ENCODE measurements at places on chromosomes 7 and 10.

GRCh38 chr7:124059375-124059774, 26.5 kb upstream of the TMEM229A start:
- no peak for DNase-seq

DNA sequence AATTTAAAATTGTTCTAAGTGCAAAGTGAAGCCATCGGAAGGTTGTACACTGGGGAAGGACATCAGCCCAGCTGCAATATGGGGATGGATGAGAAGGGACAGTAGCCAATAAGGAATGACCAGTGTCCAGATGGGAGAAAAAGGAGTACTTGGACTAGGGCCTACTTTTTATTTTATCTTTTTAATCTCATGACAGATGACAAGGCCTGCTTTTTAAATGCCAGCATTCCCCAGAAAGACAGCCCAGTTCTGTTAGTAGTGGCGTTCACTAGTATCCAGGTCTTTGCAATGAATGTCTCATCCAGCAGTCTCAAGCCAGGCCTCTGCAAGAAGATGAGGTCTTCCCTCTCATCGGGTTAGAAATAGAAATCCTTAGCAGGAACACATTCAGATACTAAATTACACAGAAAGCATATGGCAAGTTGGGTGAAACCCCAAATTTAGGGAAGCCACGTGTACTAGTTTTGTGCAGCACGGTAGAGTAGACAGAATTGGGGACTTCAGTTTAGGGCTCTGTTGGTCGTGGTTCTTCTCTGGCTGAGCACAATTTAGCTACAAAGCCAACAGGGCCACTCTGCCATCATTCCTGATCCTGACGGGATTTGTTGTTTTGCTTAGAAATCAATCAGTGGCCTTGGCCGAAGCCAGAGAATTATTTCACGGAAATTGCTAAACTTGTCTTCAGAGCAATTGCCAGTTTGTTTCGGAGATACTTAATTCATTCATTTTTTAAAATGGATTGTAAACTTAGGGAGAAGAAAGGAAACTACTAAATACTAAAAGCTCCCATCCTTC, 227.8 kb downstream of the ARHGAP21 start:
- no peak for DNase-seq

- no peak for DNase-seq
These were observed 3.1 kb downstream of the ADIRF start for GRCh38 chr10:86971232-86971991.

- DNase-seq, result no peak
These were observed 44.1 kb upstream of the MXI1 start for GRCh38 chr10:110163192-110163773.

GRCh38 chr7:101547916-101548661, 81.0 kb downstream of the MYL10 start:
- no peak for DNase-seq

- no peak for DNase-seq
These were observed 322.1 kb upstream of the AUTS2 start for GRCh38 chr7:69276011-69276729.

DNA sequence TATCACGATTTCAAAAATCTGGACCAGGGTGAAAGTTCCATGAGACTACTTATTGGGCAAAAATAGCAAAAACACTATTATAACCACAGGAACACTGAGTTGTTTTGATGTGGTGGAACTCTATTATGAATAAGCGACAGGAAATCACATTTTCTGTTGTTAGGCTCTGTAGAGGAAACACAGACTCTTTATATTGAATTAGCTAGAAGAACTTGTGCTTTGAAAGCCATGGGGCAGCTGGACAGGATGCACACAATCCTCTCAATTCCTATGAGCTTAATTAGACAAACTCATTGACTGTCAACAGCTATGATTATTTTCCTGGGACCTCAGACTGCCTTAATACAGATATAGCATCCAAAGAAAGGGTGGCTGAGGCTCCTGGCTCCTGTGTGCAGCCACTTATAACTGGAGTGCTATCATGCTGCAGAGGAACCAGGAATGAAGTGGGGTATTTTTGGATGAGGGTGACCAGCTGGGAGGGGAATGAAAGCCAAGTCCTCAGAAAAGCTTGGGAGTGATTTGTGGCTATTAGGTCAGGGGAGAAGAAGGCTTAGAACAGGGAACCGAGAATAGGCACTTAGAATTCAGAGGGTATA, 657.3 kb downstream of the TYW1 start:
- DNase-seq, result no peak

GRCh38 chr7:99031496-99031895, 112.4 kb downstream of the SMURF1 start:
- no peak for DNase-seq

- no peak for DNase-seq
These were observed 35.8 kb downstream of the CREB3L2 start for GRCh38 chr7:137965942-137966640.

DNA sequence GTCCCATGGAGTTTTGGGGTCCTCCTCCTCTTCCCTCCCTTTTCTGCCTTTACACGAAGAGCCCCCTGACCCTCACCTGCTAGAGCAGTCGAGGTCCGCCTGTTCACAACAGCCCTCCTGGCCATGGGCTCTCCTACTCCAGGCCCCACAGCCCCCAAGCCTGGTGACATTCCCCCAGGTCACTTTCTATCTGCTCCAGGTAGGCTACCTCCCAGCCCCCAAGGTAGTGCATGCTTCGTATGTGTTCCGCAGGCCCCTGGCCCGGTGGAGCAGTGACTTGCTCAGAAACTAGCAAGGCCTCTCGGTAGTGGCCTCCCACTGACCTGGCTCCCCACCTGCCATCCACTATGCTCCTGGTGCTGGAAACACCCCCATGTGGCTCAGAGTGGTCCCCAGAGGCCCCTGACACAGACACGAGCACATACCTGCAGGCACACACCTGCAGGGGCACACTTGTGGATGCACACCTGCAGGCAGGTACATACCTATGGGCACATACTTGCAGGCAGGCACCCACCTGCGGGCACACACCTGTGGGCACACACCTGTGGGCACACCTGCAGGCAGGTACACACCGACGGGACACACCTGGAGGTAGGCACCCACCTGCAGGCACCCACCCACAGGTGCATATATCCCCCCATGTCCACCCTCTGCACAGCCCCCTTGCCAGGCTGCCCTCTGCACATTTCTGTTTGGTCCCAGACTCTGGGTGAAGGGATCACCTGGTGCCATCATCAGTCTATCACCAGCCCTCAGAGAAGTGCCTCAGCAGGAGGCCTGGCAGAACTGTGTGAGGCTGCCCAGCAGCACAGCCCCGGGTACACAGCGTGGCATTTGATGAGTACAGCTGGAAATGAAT, 322.5 kb downstream of the PTPRN2 start:
- DNase-seq, result no peak

- no peak for DNase-seq
These were observed 200.6 kb downstream of the PTPRN2 start for GRCh38 chr7:158386866-158387545.

GRCh38 chr7:4878336-4879335, 4.9 kb downstream of the RADIL start:
- no peak for DNase-seq

DNA sequence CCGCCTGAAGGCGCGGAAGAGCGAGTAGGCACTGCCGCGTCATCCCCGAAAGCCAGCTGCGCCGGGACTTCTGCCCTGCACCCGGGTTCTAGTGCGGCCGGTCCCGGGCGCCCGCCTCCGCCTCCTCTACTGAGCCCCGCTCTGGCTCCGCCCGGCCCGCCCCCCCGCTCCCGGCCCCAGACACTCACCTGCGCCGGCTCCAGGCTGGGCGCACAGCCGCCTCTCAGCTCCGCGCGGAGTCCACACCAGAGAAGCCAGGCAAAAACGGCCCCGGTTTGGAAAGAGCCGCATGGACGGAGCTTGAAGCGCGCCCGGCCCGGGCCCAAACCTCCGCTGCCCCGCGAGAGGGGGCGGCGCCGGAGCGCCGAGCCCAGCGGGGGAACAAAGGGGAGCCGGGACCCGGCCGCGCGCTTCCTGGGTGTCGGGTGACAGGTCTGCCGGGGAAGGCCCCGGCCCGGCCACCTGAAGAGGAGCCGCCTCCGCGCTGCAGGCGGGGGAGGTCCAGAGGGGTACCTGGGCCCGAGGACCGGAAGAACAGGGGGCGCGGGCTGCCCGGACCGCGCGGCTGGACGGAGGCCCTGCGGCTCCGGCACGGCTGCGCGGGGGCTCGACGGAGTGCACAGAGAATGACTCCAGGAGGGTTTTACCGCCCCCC, 168.2 kb downstream of the NRF1 start:
- peak; percentile 92 for DNase-seq
